ENCODE measurements at places on chromosomes 1 and 21.

DNA sequence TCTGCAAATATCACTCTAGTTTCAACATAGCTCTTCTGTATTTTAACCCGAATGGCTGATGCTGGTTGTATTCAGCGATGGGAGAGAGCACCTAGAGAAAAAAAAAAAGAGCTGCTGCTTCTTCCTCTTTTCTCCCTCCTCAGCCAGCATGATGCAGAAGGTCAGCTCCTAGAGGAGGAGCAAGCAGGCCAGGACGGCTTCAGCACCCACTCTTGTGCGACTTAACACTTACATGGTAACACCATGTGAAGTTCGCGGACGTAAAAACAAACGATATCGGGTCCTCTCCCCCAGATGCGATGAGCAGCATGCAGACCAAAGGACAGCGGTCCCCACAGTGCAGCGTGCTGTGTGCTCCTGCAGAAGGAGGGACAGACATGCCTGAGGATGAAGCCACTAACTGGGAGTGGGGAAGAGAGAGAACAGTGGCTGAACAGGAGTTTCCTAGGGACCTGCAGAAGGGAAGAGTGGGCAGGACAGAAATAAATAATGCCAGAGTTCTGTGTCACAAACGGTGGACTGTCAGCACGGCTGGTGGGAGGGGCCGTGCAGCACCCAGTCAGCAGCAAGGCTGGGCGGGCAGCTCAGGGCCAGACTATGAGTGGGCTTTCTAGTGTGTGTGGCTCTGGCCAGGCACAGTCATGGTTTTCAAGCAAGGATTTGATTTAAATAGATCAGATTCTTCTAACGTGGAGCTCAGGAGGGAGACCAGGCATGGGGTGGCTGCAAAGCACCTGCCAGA lies 11.4 kb upstream of the B3GALT5 start:
- DNase-seq: no peak

DNA sequence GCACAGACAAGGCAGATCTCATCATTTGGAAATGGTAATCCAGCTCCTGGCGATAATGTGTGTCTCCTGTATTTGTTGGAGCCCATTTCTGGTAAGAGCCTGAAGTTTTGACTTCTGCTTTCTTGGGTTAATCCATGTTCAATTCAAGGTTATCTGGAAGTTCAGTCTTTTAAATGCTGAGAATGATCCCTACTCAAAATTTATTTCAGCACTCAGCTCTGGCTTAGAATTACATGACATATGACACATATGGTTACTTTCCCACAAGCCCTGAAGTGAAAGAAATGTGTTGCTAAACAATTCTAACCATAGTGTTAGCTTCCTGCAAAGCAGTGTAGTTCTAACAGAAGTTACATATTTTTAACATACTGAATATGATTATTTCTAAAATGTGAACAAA lies 2.7 kb downstream of the PTGFR start:
- no peak for DNase-seq

- no peak for DNase-seq
Observed at GRCh38 chr1:101075926-101076325, 50.3 kb upstream of the DPH5 start.

GRCh38 chr1:198298640-198299039 lies 141.8 kb downstream of the NEK7 start:
- no peak for DNase-seq

DNA sequence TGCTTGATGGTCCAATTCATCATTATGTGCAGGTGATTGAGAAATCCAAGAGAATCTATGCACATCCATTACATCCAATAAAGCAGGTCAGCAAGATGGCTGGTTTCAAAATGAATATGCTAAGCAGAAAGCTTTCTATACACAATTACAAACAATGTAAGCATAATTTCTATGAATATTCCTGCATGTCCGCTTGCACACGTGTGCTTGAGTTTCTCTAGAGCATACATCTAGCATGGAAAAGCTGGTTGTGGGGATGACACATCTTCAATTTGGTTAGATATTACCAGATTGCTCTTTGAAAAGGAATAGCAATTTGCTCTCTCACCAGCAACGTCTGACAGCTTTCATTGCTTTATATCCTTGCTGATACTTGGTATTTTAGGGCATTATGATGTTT lies 160.4 kb upstream of the HMGB4 start:
- DNase-seq: no peak

DNA sequence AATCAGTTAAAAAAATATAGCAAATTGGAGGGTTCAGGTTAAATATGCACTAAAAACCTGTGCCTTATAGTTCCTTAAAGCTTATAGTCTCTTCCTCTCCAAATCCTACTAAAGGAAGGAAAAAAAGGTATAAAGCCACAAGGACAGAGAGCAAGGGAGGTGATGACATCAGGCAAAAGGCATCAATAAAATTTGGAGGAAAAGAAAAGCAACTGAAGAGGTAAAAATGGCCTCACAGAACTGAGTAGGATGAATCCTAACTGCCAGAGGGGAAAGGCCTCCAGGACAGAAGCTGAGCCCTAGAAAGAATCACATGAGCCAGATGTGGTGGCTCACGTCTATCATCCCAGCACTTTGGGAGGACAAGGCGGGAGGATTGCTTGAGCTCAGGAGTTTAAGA lies 8.1 kb downstream of the CCSAP start:
- no peak for DNase-seq

- DNase-seq: no peak
Observed at GRCh38 chr21:23247334-23247733, 2249.1 kb downstream of the NCAM2 start.

DNA sequence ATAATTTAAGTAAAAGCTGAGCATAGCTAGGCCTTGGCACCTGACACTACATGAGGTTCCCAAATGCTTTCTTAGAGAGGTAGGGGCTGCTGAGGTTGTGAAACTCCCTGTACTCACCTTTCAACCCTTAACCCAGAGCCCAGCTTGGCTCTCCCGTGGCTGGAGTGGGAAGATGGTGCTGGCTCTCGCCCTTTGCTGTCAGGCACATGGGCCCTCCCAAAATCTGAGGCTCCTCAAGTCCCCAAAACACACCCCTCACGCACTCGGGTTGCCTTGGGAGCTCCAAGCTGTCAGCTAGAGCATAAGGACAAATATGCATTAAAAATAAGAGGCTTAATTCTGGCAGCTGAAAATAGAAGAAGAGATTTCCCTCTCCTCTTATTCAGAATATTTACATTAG lies 46.7 kb upstream of the PLPPR4 start:
- DNase-seq: no peak

DNA sequence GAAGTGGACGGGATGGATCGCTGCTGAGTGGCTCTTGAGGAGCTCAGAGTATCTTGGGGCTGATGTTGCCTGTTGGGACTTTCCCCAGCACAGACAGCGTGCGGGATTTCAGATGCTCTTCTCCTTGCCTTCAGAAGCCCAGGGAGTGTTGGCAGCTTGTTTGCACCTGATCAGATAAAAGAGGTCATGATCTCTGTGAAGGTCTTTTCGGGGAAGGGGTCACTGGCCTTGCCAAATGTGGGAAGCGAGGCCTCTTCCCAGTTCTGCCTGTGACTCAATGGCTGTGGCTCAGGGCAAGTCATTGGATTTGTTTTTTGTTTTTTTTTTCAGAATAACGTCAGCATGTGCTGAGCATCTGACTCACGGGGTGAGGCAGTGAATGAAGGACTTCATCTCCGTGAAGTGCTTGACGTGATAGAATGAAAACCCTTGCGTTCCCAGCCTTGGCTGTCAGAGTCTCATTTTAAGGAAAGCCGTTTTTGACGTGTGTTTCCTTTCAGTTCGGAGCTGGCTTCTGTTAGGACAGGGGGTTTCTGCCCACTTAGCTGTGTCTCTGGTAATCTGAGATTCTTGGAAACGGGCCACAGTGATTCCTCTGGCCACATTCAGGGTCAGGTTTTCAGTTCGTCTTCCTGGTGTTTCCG lies 46.7 kb downstream of the GALNT2 start:
- no peak for DNase-seq

DNA sequence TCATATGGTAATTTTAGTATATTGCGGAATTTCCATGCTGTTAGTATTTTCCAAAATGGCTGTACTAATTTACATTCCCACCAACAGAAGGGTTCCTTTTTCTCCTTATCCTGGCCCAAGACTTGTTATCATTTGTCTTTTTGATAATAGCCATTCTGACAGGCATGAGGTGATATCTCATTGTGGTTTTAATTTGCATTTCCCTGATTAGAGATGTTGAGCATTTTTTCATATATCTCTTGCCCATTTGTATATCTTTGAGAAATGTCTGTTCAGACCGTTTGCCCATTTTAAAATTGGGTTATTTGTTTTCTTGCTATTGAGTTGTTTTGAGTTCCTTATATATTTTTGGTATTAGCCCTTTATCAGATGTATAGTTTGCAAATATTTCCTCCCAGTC lies 14.0 kb downstream of the CAPZA1 start:
- DNase-seq: no peak

GRCh38 chr1:19372602-19373001 lies 60.5 kb downstream of the SLC66A1 start:
- no peak for DNase-seq

DNA sequence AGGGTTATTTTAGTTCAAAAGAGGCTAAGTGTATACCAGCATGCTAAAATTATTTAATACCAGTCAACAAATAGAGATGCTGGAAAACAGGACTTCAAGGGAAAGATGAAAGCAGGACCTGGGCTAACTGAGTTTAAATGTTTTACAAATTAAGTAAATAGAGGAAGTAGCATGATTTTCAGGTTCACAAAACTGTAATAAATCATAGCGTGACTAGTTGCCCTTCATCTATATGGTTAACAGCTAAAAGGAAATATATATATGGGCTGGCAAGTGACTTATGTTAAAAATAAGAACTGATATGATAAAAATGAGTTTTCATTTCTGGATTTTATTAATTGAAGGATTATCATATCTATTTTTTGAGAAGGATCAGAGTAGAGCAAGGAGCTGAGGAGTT lies 25.6 kb downstream of the DPYD start:
- DNase-seq: no peak

DNA sequence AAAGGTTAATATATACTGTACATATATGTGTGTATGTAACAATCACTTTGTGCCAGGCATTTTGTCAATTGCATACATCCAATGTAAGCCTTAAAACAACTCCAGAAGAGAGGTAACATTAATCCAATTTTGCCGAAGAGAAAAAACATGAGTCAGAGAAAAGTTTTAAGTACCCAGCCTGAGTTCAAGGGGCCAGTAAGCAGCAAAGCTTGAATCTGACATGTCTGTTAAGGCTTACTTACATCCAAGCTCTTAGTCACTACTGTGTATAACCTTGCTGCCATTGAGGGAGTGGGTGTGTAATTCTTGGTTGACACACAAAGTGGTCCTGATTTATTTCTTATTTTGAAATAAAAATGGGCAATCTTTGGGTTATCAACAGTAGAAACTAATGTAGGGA lies 360.4 kb upstream of the LYPLAL1 start:
- no peak for DNase-seq

DNA sequence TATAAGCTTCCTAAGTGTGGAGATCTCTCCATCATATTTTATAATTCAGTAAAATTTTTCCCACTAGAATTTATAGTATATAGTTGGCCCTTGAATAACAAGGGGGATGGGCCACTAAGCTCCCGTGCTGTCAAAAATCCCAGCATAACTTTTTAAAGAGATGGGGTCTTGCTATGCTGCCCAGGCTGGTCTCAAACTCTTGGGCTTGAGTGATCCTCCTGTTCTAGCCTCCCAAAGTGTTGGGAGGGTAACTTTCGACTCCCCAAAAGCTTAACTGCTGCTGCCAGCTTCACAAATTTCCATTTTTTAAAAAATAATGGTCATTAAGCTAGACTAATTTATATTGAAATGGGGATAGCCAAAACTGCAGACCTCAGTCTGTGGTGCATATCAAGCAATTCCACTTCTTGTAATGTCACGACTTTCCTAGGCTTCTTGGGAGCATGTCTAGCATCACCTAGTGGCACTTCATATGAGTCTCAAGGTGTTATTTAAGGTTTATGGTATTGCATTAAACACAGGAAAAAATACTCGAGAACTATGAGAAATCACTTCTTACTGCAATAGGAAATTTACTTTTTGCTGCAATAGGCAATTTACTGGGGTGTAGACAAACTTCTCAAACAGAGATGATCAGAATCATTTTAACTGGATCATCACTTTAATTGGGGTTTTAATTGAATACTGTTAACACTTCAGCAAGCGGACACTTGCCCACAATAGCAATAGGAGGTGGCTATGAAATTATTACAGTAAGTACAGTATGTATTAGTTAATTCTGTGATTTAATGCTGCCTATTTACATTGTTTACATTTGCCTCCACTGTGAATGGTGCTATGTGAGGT lies 19.3 kb upstream of the ACTA1 start:
- DNase-seq: no peak

- no peak for DNase-seq
Observed at GRCh38 chr1:201295346-201295745, 12.0 kb downstream of the PKP1 start.

DNA sequence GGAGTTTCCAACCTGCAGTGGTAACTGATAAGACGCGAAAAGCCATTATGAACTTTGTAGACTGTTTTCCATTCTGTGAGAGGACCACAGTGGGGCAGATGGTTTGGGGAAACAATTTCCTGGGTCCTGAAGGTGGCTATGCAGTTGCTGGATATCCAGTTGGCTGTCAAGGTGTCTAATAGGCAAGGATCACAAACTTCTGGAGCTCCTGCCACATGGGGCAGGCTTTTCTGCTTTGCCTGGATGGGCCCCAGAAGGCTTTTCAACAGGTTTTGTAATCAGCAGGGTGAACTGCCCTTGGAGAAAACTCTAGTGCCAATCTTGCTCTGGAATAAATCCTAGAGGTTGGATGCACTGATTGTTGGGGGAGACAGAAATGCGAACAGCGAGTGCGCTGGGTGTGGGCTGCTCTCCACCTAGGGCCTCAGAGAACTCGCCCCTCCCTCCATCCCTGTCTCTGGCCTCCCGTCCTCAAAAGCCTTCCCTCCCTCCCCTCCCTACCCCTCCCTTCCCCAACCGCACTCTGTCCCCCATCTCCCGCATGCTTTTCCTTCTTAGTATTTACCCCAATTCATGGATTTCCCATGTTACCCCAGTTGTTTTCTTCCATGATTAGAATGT lies 210.3 kb upstream of the USP24 start:
- DNase-seq: no peak

- no peak for DNase-seq
Observed at GRCh38 chr21:33202464-33203363, 27.0 kb upstream of the IFNAR2 start.

DNA sequence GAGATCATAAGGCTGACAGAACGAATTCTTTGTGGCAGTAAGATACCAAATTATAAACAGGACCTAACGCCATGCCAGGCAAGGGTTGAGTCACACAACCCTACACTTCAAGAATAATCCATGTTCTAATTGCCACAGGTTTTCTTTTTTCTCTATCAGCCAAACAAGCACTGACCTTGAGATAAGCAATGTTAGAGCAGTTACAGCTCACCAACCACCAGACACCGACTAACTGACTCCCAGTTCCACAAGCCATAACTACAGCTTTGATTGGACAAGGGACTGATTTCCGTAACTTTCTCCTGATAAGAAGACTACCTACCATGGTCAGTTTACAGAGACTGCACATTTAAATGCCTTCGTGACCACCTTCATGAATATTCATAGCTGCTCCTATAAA lies 149.6 kb downstream of the PTPRU start:
- DNase-seq: no peak

- no peak for DNase-seq
Observed at GRCh38 chr1:109181085-109181806, 32.5 kb upstream of the SARS1 start.
